ENCODE measurements at places on chromosomes 3 and 15.

- DNase-seq, result no peak
Observed at GRCh38 chr15:31235311-31236183, 91.1 kb upstream of the KLF13 start.

DNA sequence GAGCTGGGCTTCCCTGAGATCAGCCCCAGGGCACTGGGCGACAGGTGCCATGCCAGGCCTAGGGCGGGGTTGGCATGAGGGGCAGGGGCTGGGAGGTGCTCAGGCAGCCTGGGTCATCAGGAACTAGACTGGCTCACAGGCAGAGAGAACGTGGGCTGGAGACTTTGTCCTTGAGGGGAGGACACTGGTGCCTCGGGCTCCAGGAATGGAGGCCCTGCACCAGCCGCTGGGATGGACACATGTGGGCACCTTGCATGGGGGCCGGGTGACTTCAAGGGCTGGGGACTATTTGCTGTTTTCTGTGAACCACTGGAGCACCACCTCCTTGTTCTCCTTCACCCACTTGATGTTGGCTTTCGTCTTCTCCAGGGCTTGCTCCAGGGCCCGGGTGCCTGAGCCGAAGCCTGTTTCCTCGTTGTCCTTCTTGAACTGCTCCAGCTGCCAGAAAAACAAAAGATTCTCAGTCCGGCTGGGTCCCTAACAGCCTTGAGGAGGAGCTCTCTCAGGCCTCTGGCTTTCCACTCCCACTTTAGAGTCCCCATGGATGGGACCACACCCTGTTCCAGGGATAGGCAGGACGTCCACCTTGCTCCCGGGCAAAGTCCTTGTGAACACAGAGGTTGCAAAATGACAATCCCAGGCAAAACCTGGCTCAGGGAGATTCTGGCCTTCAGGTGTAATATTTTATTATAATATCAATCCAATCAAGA, 9.1 kb downstream of the MESP2 start:
- no peak for DNase-seq

DNA sequence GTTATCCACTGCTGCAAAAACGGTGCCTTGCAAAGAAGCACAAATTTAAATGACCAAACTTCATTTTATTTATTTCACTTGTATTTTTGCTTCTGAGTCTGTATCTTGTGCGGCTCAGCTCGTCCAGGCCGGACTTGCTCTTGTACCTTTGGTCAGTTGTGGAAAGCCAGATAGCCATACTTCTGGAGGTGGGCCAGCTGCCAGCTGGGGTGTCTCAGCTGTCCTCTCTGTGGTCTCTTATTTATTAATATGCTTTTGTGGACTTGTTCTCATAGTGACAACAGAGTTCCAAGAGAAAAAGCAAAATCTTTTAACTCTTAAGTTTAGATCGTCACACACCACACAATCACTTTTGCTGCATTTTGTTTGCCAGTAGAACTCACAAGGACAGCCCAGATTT, 87.7 kb downstream of the IL1RAP start:
- DNase-seq, result no peak

DNA sequence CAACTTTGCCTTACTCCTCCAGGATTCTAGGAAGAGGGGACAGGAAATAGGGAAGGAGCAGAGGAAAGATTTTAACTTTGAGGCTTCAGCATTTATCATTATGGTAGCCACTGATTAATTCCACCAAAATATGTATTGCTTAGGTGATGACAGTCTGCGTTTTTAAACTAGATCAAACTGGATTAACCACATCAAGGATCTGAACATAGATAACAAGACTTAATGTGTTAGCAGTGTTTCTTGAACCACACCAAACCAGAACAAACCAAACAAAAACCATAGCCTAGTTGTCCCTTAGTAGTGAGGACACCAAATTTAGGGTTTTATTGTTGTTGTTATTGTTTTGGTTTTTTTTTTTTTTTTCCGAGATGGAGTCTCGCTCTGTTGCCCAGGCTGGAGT, 113.5 kb upstream of the LMOD3 start:
- no peak for DNase-seq

DNA sequence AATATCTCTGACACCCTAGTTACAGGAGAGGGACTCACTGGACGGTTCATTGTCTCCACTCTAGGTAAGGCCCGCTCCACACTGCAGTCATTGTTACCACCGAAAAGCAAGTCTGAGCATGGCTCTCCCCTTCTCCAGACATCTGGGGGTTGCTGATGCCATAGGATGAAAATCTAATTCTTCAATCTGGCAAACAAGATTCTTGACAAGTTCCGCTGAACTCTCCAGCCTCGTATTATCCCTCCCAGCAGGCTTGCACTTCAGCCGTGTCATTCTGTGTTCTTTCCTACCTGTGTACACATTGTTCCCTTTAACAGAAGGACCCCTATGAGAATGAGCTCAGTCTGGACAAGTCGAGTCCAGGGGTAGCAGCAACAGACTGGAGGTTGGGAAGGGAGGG, 152.3 kb upstream of the NR2E3 start:
- no peak for DNase-seq

DNA sequence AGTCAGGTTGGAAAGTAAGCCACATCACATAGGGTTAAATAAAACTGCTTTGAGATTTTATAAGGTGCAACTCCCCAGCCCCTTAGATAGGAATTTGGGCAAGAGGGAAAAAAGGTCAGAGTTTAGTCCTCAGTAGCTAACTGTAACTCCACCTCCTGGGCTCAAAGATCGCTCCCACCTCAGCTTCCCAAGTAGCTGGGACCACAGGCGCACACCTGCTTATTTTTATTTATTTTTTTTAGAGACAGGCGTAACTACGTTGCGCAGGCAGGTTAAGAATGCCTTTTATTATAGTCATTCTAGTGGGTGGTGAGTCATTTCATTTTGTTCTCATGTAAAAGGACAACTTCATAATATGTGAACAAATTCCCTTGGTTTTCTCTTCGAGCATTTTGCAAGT, 14.7 kb downstream of the TM2D3 start:
- DNase-seq, result no peak

DNA sequence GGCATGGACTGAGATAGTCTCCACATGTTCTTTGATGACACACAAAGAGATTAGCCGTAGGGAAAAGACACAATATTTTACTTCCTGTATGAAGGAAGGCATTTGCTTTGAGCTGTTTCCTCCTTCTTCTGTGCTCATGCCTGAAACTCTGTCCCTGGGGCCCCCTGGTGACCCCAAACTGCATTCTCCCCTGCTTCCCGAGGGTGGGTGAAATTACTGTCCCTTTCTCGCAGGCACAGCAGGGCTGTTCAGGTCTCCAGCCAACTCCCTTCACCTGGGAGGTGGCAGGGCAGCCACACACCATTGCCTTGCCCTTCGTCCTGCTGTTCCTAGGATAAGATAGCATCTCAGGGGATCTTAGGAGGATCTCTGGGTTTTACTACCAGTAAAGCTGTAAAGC, 79.2 kb downstream of the GABRG3 start:
- no peak for DNase-seq

DNA sequence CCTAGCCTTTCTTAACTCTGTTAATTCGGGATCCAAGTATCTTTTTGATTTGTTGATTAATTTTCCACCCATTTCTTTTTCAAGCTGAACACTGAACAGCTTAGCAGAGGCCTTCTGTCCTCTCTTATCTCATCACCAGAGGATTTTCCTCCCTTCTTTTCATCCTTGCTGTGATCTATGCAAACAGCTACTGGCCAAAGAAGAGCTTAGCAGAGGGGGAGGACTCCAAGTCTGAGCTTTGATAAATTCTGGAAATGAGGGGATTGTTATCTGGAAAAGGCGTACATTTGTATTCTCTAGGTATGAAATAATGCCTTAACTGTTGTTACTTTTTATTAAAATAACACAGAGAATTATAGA, 13.4 kb downstream of the DZIP3 start:
- no peak for DNase-seq

DNA sequence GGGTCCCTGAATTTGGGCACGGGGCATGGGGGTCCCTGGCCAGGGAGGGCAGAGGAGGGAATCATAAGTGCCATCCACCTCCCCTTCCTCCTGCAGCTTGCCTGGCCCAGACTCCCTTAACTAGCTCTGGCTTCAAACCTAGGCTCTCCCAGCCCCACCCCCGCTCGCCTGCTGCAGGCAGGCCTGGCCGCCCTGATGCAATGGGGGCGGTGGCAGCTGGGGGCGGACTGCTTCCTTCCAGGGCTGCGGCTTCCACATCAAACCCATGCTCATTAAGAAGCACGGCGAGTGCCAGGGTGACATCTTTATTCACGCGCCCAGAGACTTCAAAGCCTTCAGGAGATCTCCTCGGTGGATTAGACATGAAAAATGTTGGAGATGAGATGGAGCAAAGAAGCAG, 123.1 kb downstream of the TPRA1 start:
- no peak for DNase-seq

DNA sequence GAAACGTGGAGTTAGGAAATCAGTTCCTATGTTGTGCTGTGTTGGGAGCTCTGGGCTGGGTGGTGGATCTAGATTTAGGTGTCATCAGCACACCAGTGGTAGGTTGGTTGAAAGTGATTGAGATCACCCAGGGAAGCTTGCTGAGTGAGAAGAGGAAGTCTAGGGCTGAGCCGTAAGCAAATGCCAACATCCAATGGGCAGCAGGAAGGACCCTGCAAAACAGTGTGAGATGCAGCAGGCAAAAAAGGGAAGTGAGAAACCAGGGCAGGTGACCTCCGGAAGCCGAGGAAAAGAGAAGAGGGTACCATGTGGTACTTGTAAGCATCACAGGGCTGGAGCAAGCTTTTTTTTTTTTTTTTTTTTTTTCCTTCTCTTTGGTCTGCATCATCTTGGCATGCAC, 15.9 kb upstream of the COPG1 start:
- no peak for DNase-seq

- DNase-seq, result no peak
Observed at GRCh38 chr15:68678746-68679145, 100.0 kb downstream of the CORO2B start.

DNA sequence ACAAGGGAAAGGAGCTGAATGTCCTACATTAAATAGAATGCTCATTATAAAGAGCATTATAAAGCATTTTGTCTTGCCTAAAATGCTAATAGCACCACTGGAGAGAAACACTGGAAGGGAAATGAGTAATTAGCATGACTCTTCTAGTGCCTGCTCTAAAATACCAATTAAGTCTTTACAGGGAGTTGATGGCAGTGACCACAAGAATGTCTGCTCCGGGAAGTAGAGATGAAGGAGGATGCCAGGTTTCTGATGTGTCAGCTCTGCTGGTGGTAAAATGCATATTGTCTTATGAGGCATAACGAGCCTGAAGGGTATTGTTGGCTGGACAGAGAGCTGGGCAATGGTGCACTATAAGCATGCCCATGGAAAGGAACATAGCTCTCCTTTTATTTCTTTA, 49.5 kb downstream of the MYLK start:
- DNase-seq, result no peak

DNA sequence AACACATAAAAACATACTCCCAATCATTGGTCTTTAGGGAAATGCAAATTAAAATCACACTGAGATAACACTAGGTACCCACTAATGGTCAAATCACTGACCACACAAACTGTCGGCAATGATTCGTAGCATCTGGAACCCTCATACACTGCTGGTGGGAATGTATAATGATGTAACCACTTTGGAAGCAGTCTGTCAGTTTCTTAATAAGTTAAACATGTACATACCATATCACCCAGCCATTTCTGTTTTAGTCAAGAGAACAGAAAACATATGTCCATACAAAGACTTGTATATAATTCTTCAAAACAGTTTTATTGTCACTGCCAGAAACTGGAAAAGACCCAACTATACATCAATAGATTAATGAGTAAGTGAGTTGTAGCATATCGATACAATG, 63.3 kb upstream of the LRRC3B start:
- DNase-seq, result no peak

DNA sequence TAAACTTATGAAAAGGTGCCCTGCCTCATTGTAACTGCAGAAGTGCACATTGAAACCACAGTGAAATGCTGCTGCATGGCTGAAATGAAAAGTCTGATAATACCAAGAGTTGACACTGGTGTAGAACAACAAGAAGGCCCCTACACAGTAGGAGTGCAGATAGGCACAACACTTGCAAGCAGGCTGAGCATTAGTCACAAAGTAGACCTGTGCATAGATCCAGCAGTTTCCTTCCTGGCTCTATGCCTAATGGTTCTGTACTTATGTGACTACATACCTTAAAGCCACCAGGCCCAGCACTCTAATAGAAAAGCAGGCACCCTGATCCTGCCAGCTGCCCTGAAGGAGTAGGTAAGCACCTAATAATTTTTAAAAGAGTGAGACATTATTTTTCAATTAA, 41.8 kb downstream of the PRR23E start:
- DNase-seq, result no peak

DNA sequence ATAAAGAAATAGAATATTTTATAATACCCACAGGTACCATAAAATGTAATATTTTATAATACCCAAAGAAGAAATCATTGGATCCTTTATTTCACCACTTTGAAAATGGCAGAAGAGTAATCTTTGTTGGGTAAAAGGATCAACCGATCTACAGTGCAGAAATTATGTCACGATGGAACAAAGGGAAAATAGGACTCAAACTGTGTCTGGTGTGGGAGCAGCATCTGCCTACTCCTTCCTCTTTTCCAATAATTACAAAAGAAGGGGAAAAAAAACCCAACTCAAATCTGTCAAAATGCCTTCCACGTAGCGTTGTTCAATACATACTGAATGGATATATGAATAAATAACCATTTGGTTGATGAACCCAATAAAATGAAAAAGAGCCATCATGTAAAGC, 492.6 kb upstream of the TBL1XR1 start:
- no peak for DNase-seq

DNA sequence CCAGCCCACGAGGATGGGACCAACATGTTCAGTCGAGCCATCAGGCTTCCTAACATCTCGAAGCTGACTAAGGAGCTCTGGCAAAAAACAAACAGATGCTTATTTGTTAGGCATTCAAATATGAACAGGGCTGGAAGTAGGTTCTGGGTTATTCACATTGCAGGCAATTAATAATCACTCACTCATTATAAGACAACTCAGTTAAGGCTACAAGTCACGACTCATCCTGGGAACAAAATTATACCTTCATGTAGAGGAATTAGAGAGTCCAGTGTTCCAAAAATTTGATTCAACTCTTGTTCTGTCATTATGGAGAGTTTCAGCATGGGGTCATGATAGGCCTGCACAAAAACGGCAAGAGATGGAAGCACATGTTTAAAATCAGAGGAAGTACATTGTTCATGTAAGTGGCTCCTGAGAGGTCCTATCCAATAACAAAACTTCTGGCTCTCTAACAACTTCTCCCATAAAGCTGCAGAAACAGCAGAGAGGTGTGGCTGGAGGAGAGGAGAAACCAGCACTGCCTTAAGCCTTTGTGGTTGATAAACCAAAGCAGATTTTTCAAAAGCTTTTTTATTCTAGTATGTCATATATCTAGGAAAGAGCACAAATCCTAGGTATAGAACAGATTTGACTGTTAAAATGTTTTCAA, 50.6 kb downstream of the ARHGEF3 start:
- DNase-seq, result no peak

- no peak for DNase-seq
Observed at GRCh38 chr3:35987386-35987785, 348.1 kb downstream of the ARPP21 start.
